ENCODE measurements at places on chromosomes 11 and 22.

GRCh38 chr22:27199354-27199753 lies 542.0 kb downstream of the MIAT start:
- DNase-seq = no peak

DNA sequence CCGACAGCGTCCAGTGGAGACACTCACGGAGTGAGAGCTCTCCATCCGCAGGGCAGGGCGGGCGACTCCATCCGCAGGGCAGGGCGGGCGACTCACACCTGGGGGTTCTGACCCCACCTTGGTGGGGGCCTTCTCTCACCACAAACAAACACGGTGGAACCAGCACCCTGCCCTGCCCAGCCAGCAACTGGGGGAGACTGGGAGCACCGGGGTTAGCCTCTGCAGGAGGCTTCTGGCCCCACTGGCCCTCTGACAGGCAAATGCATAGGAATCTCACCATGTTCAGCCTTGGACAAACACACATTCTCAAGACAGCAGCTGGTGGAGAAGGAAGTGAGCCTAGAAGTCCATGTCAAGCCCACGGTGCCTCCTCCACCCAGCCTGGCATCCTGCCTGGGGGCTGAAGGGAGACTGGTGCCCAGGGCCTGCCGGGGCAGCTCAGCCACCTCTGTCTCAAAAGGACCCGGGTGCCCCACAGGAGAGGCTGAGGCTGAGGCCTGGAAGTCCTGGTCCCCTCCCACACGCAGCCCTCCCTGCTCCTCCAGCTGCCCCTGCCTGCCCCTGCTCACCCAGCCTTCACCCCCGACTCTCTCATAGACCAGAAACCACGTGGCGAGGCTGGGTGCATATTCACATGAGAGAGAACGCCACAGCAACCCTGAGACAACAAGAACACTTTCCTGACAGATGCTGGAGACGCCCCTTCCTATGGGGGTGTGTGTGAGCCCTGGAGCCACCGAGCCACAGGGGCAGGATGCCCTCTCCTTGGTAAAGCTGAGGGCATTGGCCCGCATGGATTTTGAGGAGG lies 98.4 kb upstream of the B3GAT1 start:
- DNase-seq = no peak

DNA sequence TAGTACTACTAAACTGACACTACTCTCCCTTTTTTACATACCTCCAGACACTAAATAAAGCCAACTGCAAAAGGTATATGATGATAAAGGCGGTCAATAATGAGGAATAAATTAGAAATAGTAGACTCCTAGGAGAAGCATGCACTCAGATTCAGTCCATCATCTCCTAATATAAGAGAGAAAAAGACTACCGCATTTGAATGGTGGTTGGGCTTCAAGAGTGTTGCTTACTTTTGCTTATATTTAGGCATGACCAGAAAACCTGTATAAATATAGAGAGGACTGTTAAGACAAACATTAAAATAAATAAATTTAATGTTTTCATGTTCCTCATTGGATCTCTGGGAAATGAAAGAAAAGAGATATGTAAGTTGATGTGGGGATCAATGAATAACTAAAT lies 1137.0 kb downstream of the FAM181B start:
- DNase-seq = no peak

- DNase-seq = no peak
Measured at GRCh38 chr11:97419729-97420128, 1029.9 kb downstream of the JRKL start.

GRCh38 chr11:26201411-26201810 lies 130.5 kb upstream of the ANO3 start:
- no peak for DNase-seq

GRCh38 chr11:104705490-104706190 lies 192.6 kb downstream of the CASP12 start:
- no peak for DNase-seq

DNA sequence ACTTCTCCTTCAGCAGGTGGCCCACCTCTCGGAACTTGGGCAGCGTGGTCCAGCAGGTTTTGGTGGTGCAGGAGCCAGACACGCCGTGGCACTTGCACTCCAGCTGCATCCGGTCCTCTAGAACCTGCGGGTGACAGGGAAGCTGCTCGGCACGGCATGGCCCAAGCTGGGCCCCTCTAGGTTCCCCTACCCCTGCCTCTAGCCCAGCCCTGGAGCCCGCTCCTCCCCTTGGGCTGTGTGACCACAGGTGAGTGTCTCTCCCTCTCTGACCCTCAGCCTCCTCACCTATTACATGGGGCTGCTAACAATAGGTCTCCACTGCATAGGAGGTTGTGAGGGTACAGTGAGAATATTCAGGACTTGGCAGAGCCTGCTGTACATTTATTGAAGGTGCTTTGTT lies 53.8 kb downstream of the WNT7B start:
- no peak for DNase-seq

DNA sequence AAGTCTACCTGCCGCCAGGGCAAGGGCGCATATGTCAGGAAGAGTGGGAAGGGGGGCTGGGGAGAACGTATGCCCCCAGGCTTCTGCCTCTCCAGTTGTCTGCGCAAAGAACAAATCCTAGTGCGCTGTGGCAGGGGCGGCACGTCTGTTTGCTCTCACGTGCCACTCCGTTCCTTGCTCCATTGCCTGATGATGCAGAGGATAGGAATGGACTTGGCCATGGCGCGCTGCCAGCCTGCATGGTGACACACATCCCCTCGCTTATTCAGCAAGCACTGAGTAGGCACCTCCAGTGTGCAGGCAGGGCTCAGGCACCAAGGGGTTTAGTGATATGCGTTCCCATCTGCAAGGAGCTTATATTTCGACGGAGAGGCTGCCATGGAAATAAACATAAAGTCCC lies 45.4 kb upstream of the SLC22A12 start:
- DNase-seq = no peak

DNA sequence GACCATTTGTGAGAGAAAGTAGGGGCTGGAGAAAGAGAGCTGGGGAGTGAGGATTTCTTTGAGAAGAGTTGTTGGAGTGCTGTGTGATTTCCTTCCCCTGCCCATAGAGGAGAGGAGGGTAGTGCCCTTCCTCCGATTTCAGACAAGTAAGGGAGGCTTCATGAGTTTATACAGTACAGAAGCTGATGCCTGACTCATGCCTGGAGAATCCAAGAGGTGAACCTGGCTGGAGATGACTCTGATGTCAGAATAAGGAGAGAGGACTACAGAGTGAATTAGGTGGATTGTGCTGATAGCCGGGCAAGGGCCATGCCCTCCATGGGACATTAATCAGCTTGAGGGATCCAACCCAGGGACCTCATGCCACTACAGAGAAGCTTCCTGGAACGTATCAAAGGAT lies 91.6 kb downstream of the FAR1 start:
- DNase-seq = no peak

GRCh38 chr22:28650463-28650862 lies 29.2 kb downstream of the TTC28 start:
- DNase-seq = no peak

DNA sequence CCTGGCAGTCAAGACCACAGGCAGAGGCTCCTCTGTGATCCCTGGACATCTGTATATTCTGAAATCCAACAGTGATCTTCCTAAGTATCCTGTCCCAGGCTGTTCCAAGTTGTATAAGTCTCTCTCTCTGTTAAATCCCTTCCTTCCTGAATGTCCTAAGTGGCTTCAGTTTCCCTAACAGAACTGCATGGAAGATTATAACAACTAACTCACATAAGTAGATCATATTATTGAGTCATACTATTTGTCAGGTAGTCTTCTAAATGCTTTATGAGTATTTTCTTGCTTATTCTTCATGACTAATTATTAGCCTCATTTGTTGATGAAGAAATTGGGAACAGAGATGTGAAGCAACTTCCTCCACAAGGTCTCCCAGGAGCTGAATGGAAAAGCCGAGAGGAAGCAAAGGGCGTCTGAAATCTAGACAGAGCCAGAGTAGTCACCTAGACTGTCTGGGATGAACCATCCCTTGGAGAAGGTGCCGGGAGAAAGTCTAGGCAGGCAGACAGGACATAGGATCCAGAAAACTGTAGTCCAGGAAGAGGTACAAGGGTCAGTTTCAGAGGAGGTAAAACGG lies 93.2 kb upstream of the FAT3 start:
- DNase-seq = no peak

DNA sequence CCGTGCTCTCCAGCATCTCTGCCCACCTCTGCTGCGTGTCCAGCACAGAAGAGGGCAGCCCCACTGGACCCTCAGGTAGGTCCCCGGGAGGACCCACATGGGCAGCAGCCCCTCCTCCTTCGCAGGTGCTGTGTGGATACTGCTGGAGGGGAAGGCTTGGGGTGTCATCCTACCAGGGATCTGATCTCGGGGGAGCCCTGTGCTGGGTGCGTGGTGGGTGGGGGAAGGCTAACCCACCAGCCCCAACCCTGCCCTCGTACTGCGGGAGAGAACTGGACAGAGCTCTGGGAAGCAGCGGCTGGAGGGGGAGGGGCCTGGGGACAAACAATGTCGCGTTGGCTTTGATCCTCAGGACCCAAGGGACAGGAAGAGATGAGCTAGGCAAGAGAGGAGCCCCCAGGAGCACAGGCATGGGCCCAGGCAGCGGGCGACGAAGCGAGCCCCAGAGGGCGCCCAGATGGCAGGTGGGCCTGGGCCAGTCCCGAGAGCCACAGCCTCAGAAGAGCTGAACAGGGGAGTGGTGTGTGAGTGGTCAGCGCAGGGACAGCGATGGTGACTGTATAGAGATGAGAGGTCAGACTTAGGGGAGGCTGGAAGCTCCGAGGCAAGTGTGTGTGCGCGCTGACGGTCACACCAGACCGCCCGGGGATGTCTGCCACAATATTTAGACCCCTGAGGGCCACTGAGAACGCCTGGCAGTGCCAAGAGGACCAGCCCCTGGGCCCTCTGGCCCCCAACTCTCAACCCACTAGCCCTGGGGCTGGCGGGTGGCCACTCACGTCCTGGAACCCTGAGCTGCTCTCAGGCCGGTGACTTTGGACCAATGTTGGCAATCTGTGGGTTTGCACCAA lies 1.4 kb upstream of the PIM3 start:
- DNase-seq = no peak

- no peak for DNase-seq
Measured at GRCh38 chr11:87251560-87251959, 213.8 kb downstream of the TMEM135 start.

DNA sequence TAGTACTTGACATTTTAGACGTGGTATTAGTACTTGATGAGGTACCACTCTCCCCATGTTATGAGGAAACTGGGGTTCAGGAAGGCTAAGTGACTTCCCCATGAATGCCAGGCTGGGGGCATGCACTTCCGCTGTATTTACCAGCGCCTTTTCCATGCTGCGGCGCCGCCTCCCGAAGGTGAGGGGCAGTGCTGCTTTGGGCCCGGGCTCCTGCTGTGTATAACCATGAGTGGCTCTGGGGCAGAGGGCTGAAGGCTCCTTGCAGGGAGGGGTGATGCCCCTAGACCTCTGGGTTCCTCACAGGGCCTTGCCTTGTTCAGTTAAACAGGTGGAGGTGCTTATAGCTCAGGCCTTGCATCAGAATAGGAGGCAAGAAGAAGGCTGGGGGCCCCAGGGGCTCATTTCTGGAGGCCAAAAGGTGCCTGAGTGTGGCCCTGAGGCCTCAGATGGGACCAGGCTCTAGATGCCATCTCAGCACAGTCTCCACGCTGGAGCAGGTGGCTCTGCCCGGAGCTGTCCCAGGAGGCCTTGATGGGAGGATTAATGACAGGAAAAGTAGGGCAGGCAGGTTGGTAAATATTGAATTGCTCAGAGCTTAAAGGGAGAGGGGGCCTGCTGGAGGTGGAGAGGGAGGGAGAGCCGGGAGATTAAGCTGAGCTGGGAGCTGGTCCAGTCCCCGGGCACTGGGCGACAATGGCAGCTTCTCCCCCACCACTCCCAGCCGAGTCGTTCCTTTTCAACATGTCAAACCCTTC lies 129.6 kb downstream of the CEP164 start:
- DNase-seq = no peak

DNA sequence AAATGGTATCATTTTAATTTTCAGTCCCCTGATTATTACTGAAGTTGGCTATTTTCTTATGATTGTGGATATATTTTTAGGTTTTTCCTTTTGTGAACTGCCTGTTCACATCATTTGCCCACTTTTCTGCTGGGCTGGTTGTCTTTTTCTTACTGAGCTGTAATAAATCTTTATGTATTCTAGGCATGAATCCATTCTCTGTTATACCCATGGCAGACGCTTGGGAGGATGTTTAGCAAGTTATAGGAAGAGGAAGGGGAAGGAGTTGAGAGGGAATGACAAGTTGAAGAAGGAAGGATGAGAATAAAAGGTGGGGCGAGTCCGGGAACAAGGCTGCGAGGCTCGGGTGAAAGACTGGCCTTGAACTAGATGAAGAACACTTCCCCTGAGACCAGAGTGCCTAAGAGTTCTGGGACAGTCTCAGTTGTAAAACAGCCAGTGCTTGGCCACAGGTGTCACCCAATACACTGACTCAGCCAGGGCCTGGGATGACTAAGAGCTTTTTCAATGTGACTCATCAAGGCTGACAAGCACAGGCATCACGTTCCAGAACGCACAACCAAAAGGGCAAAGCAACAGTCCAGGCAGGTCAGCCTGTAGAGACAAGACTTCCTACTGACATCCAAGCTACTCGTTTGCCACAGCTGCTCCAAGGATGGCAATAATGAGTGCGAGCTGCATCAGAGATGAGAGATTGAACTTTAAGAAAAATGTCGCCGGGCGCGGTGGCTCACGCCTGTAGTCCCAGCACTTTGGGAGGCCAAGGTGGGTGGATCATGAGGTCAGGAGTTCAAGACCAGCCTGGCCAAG lies 35.2 kb downstream of the LRFN4 start:
- peak; percentile 80 for DNase-seq

- DNase-seq = no peak
Measured at GRCh38 chr22:44807915-44808690, 55.7 kb downstream of the ARHGAP8 start.
